Motor neuron (in vitro differentiated cells): ENCODE measurements at places on chromosomes 3 and 15.

GRCh38 chr3:120177151-120177550 is 82.9 kb upstream of the GSK3B start:
- ATAC-seq, result peak; percentile 99

DNA sequence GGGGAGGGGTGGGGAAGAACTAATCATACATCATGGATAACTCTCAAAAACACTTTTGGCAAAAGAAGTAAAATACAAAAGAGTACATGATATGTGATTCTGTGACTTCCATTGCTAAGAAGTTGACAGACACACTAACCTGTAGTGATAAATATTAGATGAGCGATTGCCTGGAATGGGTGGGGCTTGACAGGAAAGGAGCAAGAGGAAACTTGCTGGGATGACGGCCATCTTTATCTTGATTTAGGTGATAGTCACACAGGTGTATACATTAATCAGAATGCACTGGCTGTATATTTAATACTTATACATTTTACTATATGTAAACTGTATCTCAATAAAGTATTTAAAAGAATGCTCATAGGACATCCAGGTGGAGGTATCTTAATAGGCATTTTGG is 13.1 kb downstream of the PARL start:
- no peak for ATAC-seq

DNA sequence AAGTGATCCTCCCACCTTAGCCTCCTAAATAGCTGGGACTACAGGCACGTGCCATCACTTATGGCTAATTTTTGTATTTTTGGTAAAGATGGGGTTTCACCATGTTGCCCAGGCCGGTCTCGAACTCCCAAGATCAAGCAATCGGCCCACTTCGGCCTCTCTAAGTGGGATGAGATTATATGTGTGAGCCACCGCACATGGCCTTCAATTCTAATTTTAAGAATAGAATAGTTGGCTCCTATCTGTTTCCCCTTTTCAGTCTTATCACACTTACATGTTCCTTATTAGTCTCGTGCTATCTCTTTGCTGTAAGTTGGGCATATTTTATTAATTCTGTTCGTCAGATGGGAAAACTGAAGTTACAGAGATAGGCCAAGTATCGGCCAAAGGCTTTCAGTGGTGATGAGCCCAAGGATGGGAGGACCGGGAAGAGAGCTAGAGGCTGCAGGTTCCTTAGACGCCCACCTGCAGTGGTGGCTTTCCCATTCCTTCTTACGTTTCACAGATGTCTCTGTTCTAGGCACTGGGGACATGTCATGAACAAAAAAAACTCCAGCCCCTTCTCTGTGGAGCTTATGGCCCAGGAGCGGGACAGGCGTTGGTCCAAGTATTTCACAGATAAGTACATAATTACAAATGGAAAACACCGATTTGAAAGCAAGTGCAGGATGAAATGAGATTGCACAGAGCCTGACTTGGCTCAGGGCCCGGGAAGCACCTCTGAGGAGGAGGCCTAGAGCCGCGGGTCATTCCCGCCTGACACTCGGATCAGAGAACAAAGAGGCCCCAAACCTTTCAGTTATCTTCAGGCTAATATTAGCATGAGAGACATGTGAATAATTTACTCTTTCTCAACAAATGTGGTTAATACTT is 91.1 kb upstream of the KLF13 start:
- peak; percentile 49 for ATAC-seq

GRCh38 chr3:54949491-54950044 is 21.7 kb upstream of the LRTM1 start:
- ATAC-seq, result no peak

DNA sequence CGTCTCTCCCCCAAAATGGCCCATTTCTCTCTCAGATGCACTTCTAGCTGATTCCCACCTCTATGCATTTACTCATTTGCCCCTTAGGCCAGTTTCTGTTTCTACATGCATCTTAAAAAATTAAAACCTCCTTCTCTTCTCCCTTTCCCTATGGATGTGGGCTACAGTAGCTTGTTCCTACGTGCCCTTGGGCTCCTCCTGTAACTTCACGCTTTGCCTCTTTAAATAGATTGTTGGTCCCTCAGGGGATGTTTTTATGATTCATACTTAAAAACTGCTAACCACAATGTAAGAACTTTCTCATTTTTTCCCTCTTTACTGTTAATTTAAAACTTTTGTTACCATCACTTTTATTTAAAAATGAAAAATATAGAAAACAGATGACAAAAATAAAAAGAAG is 185.6 kb upstream of the MRPL3 start:
- ATAC-seq, result no peak

DNA sequence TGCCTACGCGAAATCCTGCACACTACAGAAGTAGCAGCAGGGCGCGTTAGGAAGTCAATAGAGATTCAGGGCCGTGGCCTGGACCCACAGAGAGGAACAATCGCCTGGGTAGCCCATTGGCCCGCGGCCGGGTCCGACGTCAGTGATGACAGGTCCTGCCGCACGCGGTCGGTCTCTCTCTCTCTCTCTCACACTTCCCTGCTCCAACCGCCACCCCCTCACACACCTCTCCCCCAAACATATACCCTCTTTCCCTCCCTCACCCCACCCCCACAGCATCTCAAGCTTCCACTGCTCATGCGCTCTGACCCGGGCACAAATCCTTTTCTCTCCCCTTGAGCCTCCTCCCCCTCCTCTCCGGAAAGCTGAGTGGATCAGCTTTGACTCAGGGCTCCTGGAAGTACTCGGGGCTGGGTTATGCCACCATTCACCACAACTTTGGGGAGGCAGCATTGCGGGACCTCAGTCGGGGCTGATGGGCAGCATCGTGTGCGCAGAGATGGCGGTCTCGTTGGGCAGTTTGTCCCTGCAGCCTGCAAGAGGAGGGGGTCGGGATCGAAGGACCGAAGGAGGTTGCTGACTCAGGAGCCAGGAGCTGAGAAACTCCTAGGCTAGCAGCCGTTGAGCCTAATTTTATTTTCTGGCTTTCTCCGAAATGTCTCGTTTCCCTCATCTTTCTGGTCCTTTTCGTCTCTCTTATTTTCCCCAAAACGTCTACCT is 9.0 kb downstream of the ZIC4 start:
- peak; percentile 35 for ATAC-seq

- ATAC-seq, result peak; percentile 62
Observed at GRCh38 chr3:32419742-32420125, 28.1 kb downstream of the CMTM7 start.

- peak; percentile 96 for ATAC-seq
Observed at GRCh38 chr3:59559721-59560435, 510.1 kb upstream of the CFAP20DC start.

DNA sequence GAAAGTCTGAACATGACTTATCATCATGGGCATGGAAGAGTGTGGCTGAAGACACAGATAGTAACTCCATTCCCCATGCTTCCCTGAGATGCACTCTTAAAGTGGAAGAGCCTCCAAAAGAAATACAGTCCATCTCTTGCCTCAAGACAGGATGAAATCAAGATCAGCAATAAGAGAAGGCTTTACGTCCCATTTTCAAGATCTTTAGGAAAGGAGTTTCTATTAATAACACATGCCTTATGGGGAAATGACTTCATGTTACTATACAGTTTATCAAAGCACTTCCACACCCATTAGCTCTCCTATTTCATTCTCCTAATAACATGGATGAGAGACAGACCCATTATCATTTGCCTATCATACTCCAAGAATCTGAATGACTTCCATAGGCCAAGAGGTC is 6.1 kb upstream of the KBTBD12 start:
- ATAC-seq, result no peak

DNA sequence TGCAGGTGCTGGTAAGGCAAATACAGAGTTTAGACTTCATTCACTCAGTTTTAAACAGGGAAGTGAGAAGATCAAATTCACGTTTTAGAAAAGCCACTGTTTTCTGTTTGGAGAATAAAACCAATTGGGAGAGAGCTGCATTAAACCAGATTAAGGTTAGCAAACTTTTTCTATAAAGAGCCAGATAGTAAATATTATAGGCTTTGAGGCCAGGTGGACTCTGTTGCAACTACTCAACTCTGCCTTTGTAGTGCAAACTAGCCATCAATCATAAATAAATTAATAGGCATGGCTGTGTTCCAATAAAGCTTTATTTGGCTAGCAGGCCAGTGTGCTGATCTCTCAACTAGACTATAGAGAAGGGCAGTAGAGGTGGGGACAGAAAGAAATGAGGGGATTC is 33.5 kb downstream of the SUCLG2 start:
- no peak for ATAC-seq

- no peak for ATAC-seq
Observed at GRCh38 chr3:119950666-119951325, 143.5 kb downstream of the GSK3B start.

DNA sequence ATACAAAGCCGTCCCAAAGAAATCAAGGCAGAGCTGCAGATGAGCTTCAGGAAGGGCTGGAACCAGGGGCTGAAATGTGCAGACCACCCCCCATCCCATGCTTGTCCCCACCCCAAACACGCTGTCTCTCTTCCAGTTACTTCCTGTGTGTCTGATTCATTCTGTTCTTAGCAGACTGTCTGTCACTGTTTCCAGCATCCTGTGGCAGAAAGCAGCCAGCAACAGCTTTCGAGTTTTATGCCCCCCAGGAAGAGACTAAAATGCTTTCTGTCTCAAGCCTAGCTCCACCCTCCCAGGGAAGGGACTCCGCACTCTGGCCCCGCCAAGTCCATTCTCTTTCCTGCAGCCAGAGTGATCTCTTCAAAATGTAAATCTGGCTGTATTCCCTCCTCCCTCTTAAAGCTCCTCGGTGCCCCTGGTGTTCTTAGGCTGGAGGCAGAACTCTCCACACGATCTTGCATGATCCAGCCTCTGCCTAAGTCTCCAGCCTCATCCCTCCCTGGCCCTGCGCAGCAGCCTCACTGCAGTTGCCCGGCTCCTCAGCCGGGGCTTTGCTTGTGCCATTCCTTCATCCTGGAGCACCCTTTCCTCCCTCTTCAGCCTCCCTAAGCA is 41.5 kb downstream of the HRH1 start:
- peak; percentile 88 for ATAC-seq

GRCh38 chr15:101242160-101242998 is 9.5 kb downstream of the CHSY1 start:
- no peak for ATAC-seq

- peak; percentile 12 for ATAC-seq
Observed at GRCh38 chr15:62296756-62297507, 131.8 kb upstream of the C2CD4B start.

DNA sequence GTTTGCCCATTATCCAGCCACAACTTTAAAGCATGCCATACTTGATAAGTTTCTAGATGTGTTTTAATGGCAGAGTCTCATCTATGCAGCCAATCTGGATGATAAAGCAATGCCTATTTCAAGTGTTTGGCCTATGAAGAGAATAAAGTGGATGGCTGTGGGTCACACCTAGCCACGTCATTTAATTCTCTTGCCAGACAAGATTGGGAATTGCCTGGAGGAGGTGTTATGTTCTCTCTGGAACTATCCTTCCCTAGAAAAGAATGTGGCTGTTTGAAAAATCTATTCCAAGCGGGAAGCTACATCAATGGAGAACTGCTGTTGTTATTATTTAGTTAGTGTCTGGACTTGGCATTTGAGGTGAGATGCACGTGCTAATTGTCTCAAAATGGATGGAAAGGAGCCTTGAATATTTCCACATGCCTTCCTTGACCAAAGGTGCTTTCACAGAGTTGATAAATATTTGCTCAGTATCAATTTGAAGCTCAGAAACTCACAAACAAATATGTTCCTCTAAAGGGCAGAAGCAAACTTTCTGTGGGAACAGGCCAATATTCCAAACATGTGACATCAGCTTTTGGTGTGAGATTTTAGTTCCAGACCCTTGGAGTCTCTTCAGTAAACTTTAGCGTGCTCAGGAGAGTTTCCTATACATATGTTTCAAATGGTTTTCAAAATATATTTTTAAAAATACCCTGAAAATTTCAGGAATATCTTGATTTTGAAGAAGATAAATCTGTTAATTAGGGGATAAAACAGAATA is 510.6 kb upstream of the SGO1 start:
- no peak for ATAC-seq

DNA sequence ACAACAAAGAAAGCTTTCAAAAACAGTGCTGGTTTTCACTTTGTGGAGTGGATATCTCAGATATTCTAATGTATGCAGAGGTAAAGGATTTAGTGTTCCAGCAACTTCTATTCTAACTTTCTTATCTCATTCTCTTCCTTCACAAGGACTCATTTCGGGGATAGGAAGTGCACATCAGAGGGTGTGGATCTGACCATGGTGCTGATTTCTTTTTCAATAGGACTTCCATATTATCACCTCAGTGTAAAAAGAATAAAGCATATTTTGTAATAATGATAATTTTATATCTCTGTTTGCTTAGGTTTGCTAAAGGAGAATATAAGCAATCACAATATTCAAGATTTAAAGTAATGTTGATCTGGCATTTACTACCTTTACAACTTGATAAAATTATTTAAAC is 12.5 kb upstream of the CADM2 start:
- no peak for ATAC-seq

DNA sequence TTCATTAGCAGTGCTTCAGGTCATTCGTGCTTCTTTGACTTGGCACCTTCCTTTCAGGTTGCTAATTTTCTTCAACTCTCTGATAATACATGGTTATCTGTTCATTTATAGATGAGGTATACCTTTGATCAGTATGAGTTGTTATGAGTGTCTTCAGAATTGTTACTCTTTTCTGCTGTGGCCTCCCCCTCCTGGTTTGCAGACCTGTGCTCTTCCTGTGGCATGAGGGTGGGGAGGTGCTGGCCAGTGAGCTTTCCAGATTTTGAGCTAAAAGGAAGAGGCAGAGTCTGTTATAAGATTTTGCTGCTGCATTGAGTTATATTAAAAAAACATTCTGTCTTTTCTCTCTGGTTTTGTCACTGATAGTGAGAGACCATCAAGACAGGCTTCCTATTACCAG is 30.8 kb upstream of the GOLGA6L9 start:
- no peak for ATAC-seq

DNA sequence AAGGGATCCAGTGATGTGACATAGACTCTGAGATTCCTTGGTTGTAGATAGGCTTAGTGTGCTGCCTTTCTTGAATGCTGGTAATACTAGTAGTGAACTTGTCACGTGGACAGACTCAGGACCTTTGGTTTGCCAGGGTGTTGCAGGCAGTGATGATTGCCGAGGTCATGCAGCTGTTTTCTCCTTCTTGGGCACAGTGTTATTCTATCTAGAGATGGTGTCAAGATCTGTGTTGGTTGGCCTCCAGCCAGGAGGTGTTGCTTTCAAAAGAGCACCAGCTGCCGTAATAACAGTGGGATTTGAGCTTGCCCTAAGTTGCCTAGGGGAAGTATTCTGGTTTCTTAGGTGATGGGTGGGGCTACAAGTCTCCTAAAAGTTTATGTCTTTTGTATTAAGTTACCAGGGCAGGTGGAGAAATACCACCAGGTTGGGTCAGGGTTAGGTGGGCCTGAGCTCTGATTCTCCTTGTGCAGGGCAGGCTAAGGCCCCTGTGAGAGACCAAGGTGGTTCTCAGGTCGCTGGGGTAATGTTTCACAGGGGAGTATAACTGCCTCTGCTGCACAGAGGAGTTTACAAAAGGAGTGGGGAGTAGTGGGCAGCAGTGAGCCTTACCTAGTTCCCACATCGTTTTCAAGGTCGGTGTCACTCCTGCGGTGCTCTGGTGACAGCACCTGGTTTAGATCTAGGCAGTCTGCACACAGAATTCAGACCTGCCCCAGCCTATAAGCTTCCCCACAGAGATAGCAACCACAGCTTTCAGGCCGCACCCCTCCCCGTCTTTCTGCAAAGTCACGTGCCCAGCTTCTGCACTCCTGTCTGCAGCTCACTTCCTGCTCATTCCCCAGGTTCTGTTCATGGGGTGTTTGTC is 350.3 kb downstream of the DOCK3 start:
- ATAC-seq, result peak; percentile 96

- no peak for ATAC-seq
Observed at GRCh38 chr15:23629234-23629805, 18.3 kb downstream of the MAGEL2 start.
